ENCODE measurements at places on chromosomes 2 and 18.
A peak's percentile ranks its signal among the peaks of the same experiment; 100 is the strongest.

DNA sequence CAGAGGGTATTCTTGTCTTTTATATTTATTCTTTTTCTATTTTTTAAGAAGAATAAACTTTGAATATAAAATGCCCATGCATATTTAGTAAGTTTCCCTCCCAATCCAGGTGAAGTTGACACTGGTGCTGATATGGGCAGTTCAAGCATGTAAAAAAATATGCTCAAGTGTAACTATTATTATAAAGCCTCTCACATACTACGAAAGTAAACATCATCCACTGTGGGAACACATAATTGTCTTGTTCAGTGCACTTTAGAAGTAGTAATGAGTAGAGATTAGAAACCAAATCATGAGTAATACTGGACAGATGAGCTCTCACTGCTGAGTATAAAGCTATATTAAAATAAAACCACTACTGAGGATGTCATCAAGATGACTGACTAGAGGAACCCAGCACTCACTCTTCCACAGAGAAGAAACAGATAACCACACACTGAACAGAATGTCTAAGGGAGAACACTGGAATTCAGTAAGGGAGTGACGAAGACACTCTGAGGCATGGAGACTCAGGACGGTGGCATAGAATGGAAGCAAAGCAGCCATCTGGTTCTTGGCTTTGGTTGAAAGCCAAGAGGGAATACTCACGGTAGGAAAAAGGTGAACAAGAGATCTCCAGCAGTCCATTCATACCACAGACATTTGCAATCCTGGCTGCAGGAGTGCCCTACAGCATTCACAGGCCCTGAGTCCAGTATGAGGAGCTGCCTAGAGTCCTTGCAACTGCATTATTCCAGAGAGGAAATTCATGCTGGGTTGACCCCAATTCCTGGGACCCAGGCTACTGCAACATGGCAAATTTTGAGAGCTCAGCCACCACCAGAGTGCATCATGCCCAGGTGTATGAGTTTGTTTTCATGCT is 9.5 kb upstream of the FAM110C start:
- DNase-seq = no peak

- peak; percentile 9 for DNase-seq
Observed at GRCh38 chr2:209936106-209936666, 66.3 kb upstream of the RPE start.

- no peak for DNase-seq
Observed at GRCh38 chr2:26691161-26691560, 1.4 kb upstream of the KCNK3 start.

DNA sequence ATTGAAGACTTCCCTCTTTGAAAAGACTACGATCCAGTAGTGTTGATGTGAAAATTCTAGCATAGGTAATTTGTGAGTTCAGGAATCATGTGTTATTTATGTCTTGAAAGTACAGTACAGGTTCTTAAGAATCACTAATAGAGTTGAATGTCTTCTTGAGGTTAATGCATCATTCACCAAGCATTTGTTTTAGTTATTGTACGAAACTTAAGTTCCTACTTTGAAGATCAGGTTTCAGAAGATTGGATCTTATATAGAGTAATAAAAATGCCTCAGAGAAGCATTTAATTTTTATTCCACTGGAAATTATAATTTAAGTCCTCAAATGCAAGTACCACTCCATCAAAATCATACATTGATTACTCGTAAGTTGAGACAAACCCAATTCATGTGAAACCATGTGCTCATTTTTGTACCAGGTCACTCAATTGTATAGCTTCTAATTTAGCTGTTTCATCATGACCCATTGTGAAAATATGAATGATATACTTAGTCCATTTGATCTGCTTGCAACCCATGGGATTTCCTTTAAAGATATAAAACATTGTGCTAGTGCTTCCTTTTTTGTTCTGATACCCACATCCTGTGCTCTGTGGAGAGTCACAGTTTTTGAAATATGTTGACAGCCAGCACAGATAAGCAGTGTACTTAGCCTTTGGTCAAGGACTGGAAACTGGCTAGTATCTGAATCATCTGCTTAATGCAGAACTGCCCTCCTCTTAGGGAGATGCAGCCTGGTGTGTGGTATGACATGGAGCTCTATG is 22.5 kb upstream of the RAB27B start:
- DNase-seq = peak; percentile 97

GRCh38 chr2:139819273-139819796 is 1039.1 kb upstream of the NXPH2 start:
- no peak for DNase-seq

- DNase-seq = no peak
Observed at GRCh38 chr18:72866442-72866900, 1.3 kb downstream of the NETO1 start.

DNA sequence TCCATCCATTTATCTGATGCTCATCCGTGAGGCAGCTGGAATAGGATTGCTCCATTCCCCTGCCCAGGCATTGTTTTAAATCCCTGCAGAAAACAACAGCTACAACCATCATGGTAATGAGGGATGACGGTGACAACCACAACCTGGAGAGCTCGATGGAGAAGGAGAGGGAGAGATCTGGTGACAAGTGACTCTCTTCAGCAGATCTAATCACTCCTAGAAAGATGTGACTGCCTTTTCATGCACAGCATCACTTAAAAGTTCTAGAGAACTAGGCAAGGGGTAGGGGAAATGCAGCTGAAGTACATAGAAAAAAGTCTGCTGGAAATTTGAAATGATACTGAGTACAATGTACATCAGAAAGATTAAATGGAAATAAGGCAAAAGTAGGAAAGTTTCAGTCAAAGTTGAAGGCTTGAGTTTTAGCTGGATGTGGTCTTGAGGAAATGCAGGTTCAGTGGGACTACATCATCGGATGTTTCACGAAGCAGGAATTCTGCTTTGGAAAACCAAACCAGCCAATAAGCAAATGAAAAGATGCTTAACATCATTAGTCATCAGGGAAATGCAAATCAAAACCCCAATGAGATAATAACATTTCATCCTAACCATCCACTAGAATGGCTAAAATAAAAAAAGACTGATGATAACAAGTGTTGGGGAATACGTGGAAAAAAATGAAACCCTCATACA is 6.8 kb upstream of the ARHGAP25 start:
- DNase-seq = no peak

Data from hematopoietic multipotent progenitor cell treated with erythropoietin and hydrocortisone succinate and interleukin-3 and kit ligand, for 4 days (in vitro differentiated cells).